ENCODE measurements at places on chromosomes 6 and 20. TPM values are rescaled to one million over a fixed set of nuclear protein-coding genes. Genes with fewer than 3 reads are reported as not detected.

GRCh38 chr6:43938178-43939105 lies 168.4 kb downstream of the VEGFA start:
- no peak for DNase-seq

The ARHGAP18 gene
- 65.6 TPM for total RNA-seq

GRCh38 chr6:150334790-150335783 lies 33.7 kb upstream of the IYD start:
- peak; percentile 46 for DNase-seq

GRCh38 chr20:6705926-6706548 lies 61.4 kb upstream of the BMP2 start:
- DNase-seq, result no peak

All from Calu3 (cell line).